Suprapubic skin (tissue), 4 donors: ENCODE measurements at places on chromosomes 16 and 17. TPM values are rescaled to one million over a fixed set of nuclear protein-coding genes. Genes with fewer than 3 reads are reported as not detected.

The KRTAP4-3 gene
- total RNA-seq: not detected

The MYLK3 gene
- not detected for total RNA-seq

The TOM1L1 gene
- total RNA-seq: 40.2 TPM

The CDYL2 gene
- 3.9 TPM for total RNA-seq

The BCO1 gene
- not detected for total RNA-seq

The CAVIN1 gene
- 153 TPM for total RNA-seq

The MEIOC gene
- total RNA-seq: not detected

The KRTAP4-4 gene
- 24.6 TPM for total RNA-seq

The FOXK2 gene
- 62.7 TPM for total RNA-seq

The DHX58 gene
- total RNA-seq: 13.5 TPM

The MT1H gene
- total RNA-seq: 23.9 TPM

The GGA2 gene
- total RNA-seq: 51.9 TPM

The NCBP3 gene
- 28.1 TPM for total RNA-seq

The SOX8 gene
- total RNA-seq: 5.0 TPM

The KRTAP4-2 gene
- total RNA-seq: 16.3 TPM

The STAC2 gene
- total RNA-seq: 10.9 TPM

The BEAN1 gene
- total RNA-seq: 3.3 TPM

The SLC13A2 gene
- total RNA-seq: 15.3 TPM

The MPP2 gene
- 2.7 TPM for total RNA-seq

The GGT6 gene
- 102 TPM for total RNA-seq

The SPATA32 gene
- not detected for total RNA-seq

The RTN4RL1 gene
- 24.8 TPM for total RNA-seq

The PTGES3L gene
- not detected for total RNA-seq
